ENCODE measurements at places on chromosomes 6 and 20. TPM values are rescaled to one million over a fixed set of nuclear protein-coding genes. Genes with fewer than 3 reads are reported as not detected.

The CGA gene
- total RNA-seq: not detected

- DNase-seq: no peak
These were observed 140.3 kb downstream of the SYNDIG1 start for GRCh38 chr20:24609757-24610156.

GRCh38 chr6:139277587-139277986 is 14.2 kb downstream of the TXLNB start:
- DNase-seq: no peak

GRCh38 chr20:60001108-60001507 is 42.9 kb downstream of the CDH26 start:
- DNase-seq: no peak
